SK-N-SH (cell line): ENCODE measurements at places on chromosomes 5 and 9.

- DNase-seq: no peak
Measured at GRCh38 chr5:92328584-92329259, 945.6 kb upstream of the ARRDC3 start.

- DNase-seq: no peak
Measured at GRCh38 chr5:38008198-38008597, 168.4 kb upstream of the GDNF start.

DNA sequence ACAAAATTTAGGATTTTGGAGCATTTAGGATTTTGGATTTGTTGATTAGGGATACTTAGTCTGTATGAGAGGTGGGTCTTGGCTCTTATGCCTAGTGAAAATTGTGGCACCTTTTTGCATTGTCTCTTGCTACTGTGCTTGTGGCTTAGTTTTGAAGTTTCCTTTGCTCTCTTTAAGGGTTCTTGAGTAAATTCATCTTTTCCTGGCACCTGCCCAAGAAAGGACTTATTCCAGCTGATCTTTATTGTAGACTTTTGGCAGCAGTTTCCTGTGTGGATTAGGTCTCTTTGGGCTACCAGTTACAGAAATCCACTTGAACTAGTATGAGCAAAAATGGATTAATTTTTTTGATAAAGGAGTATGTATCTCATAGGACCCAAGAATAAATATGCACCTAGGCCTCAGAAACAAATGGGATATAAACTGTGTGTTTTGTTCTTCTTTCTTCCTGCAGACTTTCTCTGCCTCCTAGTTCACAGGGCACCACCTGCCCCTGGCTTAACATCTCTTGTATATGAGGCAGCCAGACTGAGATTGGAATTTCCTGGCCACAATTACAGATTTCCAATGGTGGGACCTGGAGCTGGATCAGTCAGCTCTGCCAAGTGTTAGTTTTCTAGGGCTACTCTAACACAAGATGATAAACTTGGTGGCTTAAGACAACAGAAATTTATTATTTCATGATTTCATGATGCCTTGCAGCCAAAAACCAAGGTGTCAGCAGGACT, 44.6 kb downstream of the FOCAD start:
- DNase-seq: no peak

GRCh38 chr5:3836528-3836927, 240.9 kb downstream of the IRX1 start:
- no peak for DNase-seq

- peak; percentile 38 for DNase-seq
Measured at GRCh38 chr9:32776201-32776600, 7.1 kb upstream of the TMEM215 start.

- no peak for DNase-seq
Measured at GRCh38 chr9:4964540-4964939, 20.5 kb upstream of the JAK2 start.

- no peak for DNase-seq
Measured at GRCh38 chr5:84724683-84725082, 340.0 kb upstream of the EDIL3 start.

DNA sequence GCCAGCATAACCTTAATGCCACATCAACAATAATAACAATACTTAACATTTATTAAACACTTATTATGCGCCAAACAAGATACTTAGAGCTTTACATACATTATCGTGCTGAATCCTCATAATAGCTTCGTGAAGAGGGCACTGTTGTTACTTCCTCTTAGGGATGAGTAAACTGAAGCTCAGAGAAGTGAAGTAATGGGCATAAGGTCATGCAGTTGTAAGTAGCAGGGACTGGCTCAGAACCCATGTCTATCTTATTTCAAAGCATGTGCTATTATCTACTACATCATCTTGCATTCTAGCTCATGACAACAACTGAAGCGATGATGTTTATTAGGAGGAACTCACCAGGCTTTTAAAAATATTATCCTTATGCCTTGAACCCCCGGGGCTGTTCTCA, 34.9 kb upstream of the PPP3R2 start:
- DNase-seq: no peak

DNA sequence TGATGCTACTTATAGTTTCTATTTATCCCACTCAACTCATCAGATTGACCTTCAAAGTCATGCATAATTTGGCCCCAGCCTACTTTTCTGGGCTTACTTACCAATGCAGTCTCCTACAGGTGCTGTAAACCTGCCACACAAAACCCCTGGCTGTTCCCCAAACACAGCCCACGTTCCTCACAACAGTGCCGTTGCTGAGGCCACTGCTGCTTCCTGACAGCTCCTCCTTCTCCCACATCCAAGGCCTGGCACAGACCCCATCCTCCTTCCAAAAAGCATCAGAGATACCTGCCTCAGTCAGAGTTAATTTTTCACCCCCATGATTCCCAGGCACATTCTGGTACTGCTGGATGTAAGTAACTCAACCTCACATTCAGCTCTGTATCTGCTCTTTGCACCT, 68.1 kb upstream of the SIMC1 start:
- DNase-seq: no peak

- no peak for DNase-seq
Measured at GRCh38 chr5:150044712-150045111, 41.6 kb downstream of the CSF1R start.

- no peak for DNase-seq
Measured at GRCh38 chr9:38650564-38650963, 30.2 kb upstream of the ANKRD18A start.

GRCh38 chr9:123871781-123872180, 58.1 kb downstream of the DENND1A start:
- no peak for DNase-seq

DNA sequence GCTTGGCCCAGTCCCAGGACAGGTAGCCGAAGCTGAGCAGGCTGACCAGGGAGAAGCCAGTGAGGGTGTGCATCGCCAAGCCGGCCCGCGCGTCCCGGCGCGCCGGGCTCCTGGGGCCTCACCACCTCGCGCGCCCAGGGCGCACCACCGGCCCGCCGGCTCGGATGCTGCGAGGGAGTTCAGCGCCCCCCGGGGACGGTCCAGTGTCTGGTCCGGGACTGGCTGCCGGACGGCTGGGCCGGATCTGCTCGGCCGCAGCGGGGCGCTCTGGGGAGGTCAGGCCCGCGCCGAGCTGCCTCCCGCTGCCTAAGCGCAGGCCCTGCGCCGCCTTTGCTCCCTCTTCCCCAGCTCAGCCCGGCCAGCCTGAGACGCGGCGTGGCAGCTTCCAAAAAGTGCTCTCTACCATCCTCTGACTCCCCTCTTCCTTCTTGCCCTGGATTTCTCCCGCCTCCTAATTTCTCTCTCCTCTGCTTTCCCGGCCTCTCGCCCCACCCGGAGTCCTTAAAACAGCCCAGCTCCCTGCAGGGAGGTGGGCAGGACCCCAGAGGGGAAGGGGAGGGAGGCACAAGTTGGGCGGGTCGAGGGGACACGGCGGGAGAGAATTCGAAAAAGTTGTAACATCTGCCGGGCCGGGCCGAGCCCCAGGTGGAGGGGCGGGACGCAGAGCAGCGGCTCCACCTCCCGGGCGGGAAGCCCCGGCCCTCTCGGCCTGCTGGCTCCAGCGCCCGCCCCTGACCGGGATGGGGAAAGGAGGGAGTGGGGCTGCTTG, at the start of gene ARSI:
TSS of gene ARSI (minus strand) at position 605 of the 769 bp plus-strand sequence. CDS start at position 73, 532 bp downstream.
- no peak for DNase-seq

DNA sequence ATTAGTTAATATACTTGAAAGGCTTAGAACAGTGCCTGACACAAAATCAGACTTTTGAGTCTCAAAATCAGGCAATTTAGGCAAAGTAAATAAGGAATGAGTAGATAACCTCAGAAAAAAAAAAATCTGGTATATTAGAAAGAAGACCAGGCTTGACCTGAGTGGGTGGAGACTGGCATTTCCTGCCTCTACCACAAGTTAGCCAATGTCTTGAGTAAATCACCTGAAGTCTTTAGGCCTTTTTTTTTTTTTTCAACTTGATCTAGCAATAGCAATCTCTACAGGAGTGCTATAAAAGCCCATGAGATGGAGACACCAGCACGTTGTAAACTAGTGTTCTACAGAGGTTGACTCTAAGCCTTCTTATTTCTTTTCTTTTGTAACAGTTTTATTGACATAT, 104.2 kb upstream of the RASEF start:
- no peak for DNase-seq

DNA sequence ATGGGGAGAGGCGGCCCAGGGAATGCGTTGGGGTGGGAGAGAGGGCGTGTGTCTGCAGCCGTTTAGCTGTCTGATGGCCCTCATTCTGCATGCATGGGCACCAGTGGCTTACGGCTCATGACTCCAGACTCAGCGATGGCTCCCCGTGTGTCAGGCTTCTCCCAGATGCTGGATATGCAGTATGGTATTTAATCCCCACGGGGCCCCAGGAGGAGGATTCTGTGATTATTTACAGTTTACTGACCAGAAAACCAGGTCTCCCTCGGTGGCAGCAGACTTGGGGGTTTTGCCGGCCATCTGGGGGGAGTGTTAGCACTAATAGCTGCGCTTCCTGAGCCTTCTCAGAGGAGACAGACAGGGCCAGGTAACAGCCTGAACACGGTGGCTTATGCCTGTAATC, 4.3 kb downstream of the PRDM12 start:
- no peak for DNase-seq
